DMS153 (cell line): ENCODE measurements at places on chromosomes 11 and 22.

DNA sequence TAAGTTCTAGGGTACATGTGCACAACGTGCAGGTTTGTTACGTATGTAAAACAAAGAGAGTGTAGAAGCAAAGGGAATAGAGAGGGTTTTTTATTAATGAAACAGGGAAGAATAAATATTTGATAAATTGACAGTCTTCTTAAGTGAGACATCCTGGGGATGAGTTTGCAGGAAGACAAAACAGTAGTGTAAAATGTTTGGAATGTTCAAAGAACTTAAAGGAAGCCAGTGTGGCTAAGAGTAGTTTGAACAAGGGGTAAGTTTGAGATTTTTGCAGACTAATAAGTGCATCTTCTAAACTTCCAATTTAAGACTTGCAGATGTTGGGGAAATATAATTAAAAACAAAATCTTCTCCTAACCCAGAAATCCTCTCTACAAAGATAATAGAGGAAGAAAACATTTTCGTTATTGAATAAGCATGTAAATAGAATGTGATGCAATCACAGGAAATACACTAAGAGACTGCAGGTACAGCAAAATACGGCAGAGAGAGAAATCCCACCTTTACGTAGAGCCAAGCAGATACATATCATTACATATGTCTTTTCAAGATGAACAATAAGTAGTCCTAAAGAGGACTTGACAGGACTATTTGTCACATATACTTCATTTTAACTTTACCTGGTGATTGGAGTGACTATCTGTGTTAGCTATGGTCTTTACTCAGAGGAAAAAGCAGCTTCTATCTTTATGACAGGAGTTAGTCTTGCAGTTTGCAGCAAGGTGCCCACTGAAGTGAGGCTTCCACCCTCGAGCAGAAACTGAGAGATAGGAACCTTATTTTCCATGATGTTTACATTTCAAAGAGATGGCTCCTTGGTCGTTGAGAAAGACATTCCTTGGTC lies 402.1 kb downstream of the CNTN5 start:
- no peak for DNase-seq

GRCh38 chr11:67507242-67507863 lies 609 bp downstream of the CDK2AP2 start:
- no peak for DNase-seq

DNA sequence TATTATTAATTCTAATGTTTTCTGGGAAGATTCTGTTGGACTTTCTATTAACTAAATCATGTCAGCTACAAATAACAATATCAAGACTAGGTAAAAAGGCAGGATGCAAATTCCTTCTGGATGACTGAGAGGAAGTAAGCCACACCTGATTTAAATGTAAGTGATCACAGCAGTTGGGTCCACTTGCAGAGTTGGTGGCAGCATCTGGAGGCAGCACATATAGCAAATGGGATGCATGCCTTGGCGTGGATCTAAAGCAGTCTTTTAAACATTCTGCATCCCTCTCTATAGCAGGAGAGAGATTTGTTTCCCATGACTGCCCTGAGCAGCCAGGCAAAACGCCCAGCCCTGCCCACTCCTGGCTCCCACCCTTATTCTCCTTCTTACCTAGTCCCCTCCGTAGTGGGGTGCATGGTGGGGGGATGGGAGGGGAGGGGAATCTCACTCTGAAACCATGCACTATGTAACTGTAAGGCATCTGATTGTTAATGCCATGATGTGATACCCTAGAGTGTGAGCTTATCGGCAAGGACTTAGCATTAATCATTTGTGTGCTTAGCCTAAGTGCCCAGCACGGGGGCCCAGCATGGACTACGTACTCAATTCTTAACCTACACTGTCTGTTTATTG lies 130.3 kb downstream of the EFCAB6 start:
- no peak for DNase-seq

DNA sequence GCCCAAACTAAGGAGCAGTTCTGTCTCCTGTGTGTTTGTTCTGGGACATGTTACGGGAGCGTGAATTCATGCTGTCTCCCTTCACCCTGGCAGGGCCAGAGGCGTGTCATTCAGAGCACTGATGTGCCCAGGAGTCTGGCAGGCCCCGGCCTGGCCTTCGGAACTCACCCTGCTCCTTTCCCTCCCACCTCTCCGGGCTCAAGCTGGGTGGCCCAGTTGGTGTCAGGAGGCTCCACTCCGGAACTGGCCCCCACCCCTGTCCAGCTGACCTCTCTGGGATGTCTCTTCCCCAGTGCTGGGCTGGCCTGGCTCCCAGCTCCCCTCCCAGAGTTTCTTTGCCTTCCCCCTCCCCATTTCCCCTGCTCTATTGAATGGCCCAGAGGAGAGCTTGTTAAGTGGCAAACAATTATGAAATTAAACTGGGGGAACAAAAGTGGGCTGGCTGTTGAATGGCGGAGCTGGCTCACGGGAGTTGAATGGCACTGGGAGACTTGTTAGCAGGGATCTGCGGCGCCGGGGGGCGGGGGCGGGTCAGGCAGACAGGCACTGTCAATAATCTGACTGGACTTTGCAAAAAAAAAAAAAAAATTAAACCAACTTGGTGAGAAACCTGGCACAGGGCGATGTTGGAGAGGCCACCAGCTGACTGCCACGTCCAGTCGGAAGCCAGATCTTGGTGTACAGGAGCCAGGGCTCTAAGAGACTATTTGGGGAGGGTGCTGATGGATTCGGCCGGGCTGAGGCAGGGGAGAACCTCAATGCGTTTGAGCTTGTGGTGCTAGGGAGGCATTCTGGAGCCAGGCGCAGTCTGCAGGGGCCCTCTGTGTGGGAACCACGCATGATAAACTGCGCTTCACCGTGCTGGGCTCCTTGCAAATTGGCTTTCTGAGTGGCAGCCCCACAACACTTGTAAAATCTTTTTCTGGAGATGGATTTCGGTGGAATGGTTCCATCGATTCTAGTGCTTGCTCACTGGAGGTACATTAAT lies 1.3 kb downstream of the MPPED1 start:
- DNase-seq: peak; percentile 61

DNA sequence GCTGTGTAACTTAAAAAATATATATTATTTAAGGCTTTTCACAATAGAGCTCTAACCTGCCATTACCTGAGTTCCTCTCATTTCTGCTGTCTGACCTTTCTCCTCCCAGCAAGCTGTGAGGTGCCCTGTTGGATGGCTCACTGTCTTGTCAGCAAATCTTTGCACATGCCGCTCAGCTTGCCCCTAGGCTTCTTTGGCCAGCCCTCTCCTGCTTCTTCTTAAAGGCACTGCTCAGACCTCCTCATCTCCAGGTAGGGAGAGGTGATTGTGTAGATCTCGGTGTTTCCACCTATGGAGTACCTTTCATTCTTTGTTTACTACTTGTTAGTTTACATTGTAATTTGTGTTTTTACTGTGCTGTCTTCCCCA lies 96.5 kb downstream of the EXT2 start:
- DNase-seq: no peak

GRCh38 chr11:12435264-12435663 lies 57.9 kb downstream of the PARVA start:
- DNase-seq: no peak

GRCh38 chr11:3825473-3826154 lies 15.1 kb downstream of the RHOG start:
- DNase-seq: no peak

DNA sequence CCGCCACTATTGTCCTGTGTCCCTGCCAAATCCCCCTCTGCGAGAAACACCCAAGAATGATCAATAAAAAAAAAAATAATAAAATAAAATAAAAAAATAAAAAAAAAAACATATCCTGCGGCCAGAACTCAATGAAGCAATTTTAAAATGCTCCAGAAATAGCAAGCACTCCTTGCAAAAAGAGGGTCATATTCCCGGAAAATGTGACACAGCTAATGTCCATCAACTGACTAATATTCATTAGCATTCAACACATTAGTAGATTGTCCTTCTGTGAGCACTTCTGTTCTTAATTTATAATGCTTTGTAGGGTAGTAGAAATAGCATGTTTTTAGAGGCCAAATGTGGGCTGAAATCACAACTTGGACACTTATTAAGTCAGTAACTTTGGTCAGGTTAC lies 252.3 kb upstream of the SESN3 start:
- DNase-seq: no peak

DNA sequence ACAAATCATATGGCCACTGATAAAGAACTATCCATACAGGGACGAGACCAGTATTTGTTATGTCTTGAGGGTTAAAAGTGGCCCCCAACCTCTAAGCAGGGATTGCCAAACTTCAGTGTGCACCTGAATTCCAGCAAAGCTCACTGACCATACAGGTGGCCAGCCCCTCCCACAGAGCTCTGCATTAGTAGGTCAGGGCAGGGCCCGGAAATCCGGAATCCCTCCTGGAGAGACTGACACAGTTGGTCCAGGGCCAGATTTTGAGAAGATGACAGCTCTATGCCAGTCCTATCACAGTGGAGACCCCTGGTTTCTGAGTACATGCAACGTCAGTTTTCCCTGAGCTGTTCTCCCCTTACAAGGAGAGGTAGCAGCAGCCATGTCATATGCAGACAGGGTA lies 20.8 kb downstream of the VPS37C start:
- DNase-seq: no peak

GRCh38 chr22:46929710-46930204 lies 167.3 kb downstream of the TBC1D22A start:
- no peak for DNase-seq

GRCh38 chr11:125193416-125193726 lies 28.8 kb downstream of the PKNOX2 start:
- DNase-seq: no peak

DNA sequence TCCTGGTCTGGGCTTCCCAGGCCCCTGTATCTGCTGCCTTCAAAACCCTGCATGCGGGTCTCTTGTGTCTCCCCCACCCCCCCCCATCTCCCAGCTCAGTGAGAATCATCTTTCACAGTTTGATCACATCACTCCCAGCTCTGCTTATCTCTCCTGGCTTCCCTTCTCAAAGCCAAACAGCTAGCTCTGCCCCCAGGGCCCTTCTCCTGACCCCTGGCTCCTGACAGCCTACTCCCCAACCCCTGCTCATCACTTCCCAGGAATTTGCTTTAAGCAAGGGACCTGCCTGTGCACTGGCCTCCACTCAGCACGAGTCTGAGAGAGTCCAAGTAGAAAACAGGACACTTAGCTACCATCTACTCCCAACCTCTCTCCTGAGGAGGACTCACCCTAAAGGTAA lies 342.7 kb downstream of the TENM4 start:
- DNase-seq: no peak

- no peak for DNase-seq
Observed at GRCh38 chr22:38697425-38698089, 3.2 kb downstream of the JOSD1 start.

GRCh38 chr11:33063326-33063881 lies 24.0 kb downstream of the TCP11L1 start:
- DNase-seq: no peak

DNA sequence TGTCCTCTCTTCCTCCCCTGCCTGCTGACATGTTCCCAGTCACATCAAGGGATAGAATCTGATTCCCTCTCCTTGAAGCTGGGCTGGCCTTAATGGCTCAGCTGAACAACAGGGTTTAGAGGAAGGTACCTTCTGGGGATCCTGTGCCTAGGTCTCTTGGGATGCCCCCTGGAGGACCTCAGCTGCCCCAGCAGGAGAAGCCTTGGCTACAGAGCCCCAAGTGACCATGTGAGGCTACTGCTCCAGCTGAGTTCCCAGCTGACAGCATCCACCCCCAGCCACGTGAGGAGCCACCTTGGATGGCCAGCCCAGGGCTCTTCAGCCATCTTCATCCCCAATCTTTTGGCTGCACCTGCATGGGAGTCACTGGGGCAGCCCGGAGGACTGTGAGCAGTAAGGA lies 1499.3 kb downstream of the TBC1D22A start:
- DNase-seq: no peak

DNA sequence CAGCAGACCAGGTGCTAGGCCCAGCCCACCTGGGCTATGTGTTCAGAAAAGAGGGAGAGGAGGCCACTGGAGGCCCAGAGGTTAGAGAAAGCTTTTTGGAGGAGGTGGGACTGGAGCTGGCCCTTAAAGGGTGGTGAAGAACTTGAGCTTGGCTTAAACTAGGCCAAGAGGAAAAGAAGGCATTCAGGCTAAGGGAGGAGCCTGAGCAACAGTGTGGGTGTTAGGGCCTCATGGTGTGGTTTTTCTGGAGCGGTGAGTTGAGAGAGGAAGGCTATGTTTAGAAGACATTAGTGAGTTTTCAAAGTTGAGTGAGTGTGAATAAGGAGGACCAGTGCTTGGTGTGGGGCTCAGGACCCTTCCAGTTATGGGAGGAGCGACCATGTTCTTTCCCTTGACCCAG lies 6.2 kb downstream of the TAF6L start:
- no peak for DNase-seq

DNA sequence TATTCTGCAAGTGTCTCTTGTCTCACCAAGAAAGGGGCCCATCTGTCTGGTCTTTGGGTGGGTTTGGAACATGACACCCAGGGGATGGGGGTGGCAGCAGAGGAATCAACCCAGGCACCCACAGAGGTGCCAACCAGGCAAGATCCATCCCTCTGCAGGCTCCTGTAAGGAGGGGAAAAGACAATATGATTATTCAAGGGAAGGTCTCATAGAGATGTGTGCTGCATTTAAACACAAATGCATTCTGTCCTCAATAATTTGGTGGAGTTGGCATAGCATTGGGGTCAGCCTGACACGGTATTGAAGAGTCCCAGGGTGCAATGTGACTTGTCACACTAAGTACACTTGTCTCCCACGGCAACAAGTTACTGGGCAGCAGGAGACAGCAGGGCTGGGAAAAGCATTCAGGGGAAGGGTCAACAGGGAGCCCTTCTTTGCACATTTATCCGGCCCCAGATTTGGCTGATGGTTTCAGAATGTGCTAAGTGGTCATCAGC lies 33.1 kb upstream of the SPON1 start:
- no peak for DNase-seq

DNA sequence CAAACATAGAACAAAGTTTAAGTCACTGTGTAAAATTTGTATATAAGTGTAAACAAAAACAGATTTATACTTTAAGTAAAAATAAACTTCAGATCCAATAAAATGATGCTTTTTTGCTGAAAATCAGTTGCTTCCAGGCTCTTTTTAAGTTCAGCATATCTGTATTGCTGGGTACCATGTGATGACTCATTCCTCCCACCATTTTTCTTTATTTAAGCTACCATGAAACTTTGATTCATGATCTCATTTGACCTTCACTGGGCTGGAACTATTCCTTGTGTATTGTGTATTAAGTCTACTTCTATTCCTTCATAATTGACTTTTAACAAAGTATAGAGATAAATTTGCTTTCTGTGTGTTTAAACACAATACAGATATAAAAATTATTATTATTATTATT lies 46.3 kb upstream of the RRM1 start:
- DNase-seq: no peak

DNA sequence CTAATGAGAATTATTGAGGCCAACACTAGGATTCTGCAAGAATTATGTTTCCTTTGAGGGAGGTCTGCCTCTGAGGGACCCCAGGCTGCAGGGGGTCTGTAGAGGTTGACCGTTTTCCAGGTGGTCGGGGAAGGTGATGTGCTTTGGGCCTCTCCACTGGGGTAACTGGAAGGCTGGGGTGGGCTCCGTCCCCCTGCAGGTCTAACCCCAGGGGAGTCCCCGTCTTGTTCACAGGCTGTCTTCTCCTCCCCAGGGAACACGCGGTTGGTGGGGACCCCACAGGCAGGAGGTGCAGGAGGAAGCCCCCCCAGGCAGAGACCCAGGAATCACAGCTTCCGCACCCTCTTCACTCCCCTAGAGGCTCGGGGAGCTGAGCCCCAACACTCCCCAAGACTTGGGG lies 726.4 kb downstream of the BRD1 start:
- DNase-seq: no peak
